ENCODE measurements at places on chromosomes 2 and 18.

DNA sequence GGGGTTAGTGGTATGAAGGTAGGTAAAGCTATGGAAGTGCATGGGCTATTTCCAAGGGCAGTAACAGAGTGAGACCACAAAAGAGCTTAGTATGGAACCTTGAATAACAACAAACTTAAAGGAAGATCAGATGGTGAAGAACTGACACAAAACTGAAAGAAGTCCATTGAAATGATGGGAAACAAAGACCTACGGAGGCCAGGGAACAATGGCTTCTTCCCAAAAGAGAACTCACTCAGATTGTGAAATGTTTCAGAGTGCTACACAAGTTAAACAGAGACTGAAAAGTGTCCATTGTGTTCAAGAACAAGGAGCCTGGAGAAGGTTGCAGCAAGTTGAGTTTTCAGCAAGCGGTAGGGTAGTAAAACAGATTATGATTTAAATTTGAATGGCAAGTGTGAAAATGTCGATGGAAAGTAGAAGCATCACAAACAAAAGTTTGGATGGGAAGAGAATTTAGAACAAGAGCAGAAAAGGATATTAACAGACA, 700.0 kb upstream of the NXPH2 start:
- DNase-seq: no peak

- DNase-seq: no peak
These were observed 55.7 kb upstream of the RASGRP3 start for GRCh38 chr2:33420726-33421125.

- DNase-seq: no peak
These were observed 447.0 kb upstream of the ID2 start for GRCh38 chr2:8234757-8235374.

GRCh38 chr18:51195086-51195450, 2.4 kb downstream of the MEX3C start:
- DNase-seq: no peak

DNA sequence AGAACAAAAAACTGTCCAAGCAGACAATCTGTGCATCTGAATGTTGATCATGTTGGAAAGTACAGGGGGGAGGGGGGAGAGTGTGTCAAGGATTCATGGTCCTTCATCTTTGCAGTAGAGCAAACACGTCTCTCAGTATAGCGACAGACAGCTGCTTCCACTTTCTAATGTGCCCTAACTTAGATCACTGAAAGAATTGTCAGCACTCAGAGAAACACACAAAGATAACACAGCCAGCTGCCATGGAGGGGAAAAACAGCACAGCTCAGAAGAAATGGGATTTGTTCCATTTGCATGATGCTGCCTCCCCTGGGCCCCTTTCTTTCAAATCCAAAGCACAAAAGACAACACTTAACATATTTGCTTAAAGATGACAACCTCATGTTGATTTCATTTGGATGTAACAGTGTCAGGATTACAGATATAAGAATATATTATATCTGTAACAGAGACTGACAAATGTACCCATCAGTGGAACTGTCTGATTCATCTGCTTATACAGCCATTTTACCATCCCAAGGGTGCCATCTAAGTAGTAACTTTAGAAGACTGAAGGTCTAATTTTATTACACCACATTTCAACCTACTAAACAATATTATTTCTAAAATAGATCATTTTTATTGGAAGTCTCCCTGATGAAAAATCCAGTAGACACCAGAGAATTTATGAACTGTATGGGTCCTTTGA, 17.7 kb downstream of the FIGN start:
- DNase-seq: no peak

- no peak for DNase-seq
These were observed 2.4 kb upstream of the RPS7 start for GRCh38 chr2:3572620-3573019.

DNA sequence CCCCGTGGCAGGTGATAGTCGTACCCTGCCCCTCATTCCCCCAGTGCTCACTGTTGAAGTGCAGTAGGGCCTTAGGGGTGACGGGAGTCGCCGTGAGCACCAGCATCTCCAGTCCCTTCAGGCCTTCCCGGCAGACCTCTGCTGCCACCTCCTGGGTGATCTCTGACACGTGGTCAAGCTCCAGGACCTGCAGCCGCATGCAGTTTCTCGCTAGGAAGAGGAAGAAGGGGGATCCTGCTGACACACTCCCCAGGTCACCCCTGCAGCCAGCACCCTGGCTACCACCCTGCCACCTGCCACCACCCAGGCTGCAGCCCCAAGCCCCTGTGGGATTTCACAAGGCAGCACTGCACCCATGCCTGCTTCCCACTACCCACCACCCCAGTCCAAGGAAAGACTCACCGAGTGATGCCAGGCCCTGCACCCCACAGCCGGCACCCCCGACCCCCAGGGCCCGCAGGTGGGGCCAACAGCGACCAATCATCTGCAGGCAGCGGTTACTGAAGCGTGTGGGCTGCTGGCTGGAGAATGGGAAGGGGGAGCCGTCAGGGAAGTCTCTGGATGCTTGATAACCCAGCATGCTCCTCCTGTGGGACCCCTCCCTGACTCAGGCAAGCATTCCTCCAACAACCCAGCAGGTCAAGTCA, 23.8 kb downstream of the FBXO41 start:
- DNase-seq: no peak

GRCh38 chr18:13603304-13604019, 122.9 kb downstream of the FAM210A start:
- no peak for DNase-seq

DNA sequence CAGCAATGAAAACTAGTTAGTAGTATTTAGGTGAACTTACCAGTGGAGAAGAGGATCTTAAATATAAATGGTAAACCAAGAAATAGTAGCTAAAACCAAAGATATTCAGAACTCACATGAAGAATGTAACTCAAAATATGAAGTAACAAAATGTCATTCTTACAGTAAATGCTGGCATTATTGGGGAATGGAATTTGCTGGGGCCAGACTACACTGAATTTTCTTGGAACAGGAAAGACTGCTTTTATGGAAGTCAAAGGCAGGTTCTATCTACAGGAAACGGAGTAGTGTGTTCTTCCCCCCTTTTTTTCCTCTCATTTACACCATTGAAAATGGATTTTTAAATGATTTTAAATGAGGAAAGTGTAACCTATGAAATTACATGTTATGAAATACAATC, 188.7 kb downstream of the IKZF2 start:
- no peak for DNase-seq

DNA sequence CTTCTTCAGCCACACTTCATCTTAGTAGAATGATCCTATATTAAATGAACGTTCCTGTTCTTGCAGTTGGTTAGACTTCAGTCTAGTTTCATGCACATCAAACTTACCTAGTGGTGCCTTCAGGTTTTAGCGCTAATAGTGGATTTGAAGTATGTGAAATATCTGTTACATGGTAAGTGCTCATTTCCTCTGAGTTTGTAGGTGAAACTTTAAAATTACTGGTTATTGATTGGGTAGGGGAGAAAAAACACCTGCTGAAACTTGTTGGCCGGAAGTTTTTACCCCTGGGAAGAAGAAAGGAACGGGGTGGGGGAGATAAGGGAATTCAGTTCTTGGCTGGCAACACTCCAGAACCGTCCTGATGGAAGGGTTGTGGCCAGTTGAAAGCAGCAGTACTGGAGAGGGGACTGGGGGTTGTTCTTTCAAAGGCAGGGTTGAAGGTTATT, 112.8 kb downstream of the SPTBN1 start:
- no peak for DNase-seq

DNA sequence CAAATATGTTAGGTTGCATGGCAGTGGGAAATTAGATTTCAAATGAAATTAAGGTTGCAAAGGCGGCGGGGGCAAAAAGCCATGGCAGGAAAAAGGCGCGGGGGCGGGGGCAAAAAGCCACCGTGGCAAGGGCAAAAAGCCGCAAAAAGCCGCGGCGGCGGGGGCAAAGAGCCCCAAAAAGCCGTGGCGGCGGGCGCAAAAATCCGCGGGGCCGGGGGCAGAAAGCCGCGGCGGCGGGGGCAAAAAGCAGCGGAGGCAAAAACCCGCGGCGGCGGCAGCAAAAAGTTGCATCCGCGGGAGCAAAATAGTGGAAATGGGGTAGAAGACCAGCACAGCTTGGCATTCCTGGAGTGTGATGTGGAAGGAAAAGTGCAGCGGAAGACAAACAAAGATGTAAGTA, 417.1 kb downstream of the ANKRD30B start:
- no peak for DNase-seq

GRCh38 chr18:32509111-32509510, 38.4 kb upstream of the GAREM1 start:
- no peak for DNase-seq

- no peak for DNase-seq
These were observed 348.1 kb downstream of the TGIF1 start for GRCh38 chr18:3798032-3798431.

DNA sequence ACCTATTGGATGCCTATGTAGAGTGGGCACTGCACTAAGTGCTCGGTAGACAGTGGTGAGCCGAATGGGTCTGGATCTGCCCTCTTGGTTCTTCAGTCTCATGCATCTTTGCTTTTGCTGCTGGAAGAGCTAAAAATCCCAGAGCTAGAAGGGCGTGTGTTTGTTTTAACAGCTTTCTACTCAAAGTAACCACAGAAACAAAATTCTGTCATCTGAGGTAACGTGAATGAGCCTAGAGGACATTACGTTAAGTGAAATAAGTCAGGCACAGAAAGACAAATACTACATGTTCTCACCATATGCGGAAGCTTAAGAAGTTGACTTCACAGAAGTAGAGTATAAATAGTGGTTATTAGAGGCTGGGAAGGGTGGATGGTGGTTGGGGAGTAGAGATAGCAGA, 119.8 kb downstream of the PLB1 start:
- no peak for DNase-seq

DNA sequence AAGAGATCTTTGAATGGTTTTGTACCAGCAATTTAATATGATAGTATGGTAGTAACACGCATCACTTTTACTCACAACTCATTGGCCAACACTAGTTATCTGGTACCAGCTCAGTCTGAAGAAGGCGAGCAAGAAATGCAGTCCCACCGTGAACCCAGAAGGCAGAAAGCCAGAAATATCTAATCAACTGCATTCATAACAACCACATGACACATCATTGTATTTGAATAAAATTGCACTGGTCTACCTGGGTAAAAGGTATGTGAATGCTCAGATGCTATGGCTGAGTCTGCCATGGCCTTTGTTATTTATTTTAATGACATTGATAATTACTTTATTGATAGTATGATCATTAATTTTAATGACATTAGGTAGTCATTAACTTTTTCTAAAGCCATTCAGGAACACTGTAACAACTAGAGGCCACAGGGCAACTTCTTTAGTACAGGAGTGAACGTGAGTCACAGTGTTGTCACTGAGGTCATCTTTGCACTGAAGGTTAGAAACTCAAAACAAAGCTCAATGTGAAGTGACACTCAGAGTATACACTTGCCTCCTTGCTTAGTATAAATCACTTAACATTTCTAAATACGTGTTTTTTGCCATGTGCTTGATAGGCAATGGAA, 475.6 kb upstream of the TNP1 start:
- no peak for DNase-seq

- DNase-seq: no peak
These were observed 9.7 kb upstream of the SFXN5 start for GRCh38 chr2:73081181-73081671.

- DNase-seq: no peak
These were observed 33.2 kb upstream of the MTIF2 start for GRCh38 chr2:55302241-55302640.

- DNase-seq: no peak
These were observed 303.4 kb downstream of the ALK start for GRCh38 chr2:29618024-29618423.

DNA sequence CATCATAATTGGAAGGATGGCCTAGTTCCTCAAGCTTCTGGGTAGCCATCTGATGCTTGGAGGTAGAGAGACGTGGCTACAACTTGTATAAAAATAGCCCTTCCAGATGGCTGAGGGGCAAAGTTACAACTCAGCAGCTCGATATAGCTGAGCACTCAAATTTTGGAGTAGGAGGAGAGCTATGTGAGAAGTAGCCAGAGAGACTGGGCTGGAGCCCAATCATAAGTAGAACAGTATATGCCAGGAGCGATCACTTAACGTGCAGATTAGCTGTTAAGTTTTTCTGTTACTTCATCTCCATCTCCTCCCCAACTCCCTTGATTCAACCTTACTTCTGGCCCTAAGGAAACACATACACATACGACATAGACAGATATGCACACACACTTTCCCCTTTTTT, 28.8 kb downstream of the CNRIP1 start:
- DNase-seq: no peak

DNA sequence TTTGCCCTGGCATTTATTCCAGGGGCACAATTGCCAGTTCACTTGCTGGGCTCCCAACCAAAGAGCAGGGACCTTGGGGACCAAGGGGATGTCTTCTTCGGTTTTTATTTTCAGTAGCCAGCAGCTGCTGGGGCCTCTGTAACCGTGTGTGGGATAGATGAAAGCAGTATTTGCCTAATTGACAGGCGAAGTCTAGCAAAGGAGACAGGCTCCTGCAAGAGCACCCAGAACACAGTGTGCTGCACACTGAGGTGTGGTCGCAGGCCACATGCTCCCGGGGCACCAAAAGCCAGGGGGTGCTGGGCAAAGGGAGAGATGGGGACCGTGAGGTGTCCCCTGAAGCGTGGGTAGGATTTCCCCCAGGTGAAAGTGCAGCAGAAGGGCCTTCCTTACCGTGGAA, 5.3 kb downstream of the SAG start:
- DNase-seq: no peak

DNA sequence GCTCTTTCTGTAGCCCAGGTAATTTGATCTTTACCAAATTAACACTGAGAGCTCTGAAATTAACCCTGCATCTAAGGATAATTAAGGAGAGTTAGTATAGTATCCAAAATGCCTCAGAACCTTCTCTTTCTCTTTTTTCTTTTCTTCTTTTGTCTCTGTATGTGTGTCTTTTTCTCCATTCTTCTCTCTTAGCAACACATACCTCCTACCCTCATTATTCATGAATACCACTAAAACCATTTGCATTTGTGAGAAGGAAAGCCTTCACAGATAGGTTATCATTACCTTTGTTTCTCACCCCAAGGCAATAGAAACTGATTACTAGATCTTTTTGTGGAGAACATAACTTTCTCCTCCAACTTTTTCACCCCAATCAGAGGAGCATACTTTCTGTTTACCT, 376.5 kb upstream of the NXPH2 start:
- no peak for DNase-seq

GRCh38 chr2:58921676-58922075, 680.6 kb upstream of the FANCL start:
- no peak for DNase-seq

- no peak for DNase-seq
These were observed 61.2 kb upstream of the FZD5 start for GRCh38 chr2:207830778-207831438.

DNA sequence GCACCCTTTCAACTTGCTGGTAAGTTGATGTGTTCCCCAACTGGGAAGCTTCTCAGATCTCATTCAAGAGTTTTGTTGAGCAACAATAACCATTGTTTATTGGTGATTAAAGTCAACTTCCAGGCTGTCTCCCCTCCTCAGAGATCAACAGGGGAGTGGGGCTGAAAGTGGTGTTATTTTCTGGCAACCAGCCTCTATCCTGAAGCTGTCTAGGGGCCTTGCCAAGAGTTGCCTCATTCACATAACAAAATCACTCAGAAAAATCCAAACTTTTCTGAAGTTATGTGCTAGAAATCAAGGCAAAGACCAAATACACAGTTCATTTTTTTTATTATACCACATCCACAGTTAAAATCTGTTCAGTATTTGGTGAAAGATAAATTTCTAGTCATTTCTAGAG, 788.4 kb downstream of the LRRTM4 start:
- no peak for DNase-seq
